ENCODE measurements at places on chromosomes 2 and 18.

DNA sequence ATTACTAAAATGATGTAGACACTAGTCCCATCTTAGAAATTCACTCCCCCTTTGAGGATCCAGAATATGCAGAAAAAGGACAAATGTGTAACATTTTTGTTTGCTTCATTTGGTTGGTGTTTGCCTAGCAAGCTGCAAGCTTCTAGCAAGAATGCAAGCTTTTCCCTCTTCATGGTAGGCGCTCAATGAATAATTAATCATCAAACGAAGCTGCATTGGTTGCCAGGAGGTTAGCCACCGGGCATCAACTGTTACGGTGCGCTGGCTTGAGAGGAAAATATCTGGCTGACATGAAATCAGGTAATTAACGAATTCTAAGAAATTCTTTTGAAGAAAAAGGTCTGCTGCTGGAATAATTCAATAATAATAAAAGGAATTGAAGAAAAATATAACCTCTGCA lies 341.0 kb upstream of the KYNU start:
- ATAC-seq, result no peak

DNA sequence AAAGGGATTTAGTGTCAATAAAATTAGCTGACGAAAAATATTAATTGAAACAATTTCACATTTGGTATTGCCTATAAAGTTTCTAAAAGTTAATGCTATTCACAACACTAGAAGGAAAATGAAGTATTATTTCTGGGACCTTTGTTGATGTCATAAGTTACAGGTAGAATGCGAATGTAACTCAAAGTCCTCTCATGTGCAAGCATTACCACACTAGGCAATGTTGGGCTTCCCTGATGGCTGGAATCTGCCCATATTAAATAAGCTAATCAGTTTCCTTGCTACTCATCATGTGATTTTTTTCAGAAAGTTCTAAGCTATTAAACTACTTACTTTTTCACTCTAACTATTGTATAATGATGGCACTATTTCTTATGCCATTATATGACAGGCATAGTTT lies 44.6 kb downstream of the COBLL1 start:
- no peak for ATAC-seq

DNA sequence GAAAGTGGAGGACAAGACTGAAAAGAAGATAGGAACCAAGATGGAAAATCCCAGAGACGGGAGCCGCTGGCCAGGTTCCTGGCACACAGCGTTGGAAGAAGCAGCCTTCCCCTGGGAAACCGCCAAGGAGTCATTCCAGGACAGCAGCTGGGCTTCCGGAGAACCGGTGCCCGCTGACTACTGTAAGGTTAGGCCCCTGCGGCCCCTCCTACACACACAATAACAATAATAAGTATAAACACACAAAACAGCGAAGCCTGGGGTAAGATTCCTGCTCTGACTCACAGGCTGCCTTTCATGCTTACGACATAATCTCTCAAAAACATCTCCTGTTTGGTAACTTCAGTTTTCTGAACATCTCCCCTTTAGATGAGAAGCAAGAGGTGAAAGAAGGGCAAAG lies 28.1 kb upstream of the MYCN start:
- ATAC-seq, result no peak

- ATAC-seq, result no peak
Measured at GRCh38 chr18:22912835-22913234, 20.3 kb upstream of the RBBP8 start.

DNA sequence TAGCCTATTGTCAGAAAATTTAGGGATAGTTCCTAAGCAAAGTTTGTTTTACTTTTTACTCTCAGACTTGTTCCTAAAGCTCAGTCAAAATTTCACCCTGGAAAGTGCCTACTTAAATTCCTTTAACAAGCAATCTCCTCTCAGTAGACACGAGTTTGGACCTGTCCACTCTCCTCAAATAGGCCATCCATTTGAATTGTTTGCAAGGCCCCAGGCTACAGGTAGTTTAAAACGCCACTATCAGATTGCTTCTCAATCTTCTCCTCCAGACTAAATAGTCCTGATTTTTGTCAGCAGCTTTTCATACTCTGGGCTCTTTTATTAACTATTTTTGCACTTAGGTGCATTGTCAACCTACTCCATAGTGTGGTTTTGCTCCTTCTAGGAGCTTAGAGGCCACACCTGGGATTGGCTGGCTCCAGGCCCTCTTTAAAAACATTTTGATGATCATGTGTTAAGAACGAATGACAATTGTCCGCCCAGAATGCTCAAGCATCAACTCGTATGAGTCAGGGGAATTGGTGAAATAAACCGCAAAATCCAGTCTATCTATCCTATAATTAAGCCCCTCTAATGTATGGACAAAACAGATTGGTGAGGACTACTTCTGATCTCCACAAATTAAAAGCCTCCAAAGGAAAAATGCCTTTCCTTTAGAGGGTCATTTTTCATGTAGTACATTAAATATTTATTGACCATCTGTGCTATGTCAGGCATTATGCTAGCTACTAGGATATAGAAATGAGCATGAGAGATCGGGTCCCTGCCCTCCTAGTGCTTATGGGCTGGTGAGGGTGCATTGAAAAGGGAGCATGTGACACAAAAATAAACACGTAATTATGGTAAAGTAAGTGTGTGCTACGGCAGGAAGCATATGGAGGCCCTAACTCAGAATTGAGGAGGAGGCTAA lies 333.8 kb upstream of the TNP1 start:
- no peak for ATAC-seq

DNA sequence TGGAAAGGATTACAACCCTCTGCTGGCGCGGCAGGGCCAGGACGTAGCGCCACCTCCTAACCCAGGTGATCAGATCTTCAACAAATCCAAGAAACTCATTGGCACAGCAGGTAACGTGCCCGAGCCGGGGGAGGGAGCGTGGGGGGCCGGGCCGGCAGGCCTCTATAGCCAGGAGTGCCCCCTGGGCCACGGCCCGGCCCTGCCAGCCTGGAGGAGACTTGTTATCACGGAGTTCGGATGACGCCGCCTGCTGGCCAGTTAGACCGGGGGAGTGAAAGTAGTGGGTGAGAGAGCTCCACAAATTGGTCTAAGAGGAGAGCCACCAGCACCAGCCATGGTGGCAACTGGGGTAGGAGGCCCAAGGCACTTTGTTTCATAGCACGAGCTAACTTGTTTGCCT lies 8.6 kb upstream of the TMEM214 start:
- ATAC-seq, result no peak

DNA sequence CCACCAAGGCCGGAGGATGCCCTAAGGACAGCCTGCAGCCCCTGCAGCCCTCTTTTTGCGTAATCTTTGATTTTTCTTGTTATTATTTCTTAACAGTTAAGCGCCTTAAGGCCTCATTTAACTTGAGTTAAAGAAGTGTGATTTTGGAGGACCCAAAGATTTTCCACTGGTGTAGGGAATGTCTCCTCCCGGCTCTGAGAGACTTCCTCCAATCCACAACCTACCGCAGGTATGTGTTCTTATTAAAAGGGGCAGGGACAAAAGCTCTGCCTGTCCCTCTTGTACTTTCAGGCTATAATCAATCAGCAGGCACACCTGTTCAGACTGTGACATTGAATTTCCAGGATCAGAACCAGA lies 285.1 kb downstream of the PRKCE start:
- no peak for ATAC-seq

GRCh38 chr18:24632158-24632988 lies 171.9 kb downstream of the HRH4 start:
- ATAC-seq, result no peak

- ATAC-seq, result peak; percentile 46
Measured at GRCh38 chr18:7921938-7922587, 354.9 kb downstream of the PTPRM start.

- ATAC-seq, result no peak
Measured at GRCh38 chr18:25805939-25806338, 284.5 kb downstream of the SS18 start.

- no peak for ATAC-seq
Measured at GRCh38 chr2:236257136-236257535, 7.1 kb downstream of the ASB18 start.

- no peak for ATAC-seq
Measured at GRCh38 chr18:34117319-34117718, 107.4 kb downstream of the NOL4 start.
